ENCODE measurements at places on chromosomes 5 and 9. TPM values are rescaled to one million over a fixed set of nuclear protein-coding genes. Genes with fewer than 3 reads are reported as not detected.

The PCDHB13 gene
- polyA plus RNA-seq = 0.29 TPM

The AOPEP gene
- polyA plus RNA-seq = 99.6 TPM

The ZNF354C gene
- polyA plus RNA-seq = 0.95 TPM

The HSPB3 gene
- polyA plus RNA-seq = 3.5 TPM

The WNT8A gene
- polyA plus RNA-seq = not detected

The UNC5A gene
- polyA plus RNA-seq = 0.02 TPM

The RPS14 gene
- polyA plus RNA-seq = 2,283 TPM

The BTNL8 gene
- 0.06 TPM for polyA plus RNA-seq

The CARTPT gene
- polyA plus RNA-seq = not detected

The RUSC2 gene
- polyA plus RNA-seq = 7.3 TPM

The EMB gene
- 1.7 TPM for polyA plus RNA-seq
